ENCODE measurements at places on chromosomes 6 and 20. TPM values are rescaled to one million over a fixed set of nuclear protein-coding genes. Genes with fewer than 3 reads are reported as not detected.

DNA sequence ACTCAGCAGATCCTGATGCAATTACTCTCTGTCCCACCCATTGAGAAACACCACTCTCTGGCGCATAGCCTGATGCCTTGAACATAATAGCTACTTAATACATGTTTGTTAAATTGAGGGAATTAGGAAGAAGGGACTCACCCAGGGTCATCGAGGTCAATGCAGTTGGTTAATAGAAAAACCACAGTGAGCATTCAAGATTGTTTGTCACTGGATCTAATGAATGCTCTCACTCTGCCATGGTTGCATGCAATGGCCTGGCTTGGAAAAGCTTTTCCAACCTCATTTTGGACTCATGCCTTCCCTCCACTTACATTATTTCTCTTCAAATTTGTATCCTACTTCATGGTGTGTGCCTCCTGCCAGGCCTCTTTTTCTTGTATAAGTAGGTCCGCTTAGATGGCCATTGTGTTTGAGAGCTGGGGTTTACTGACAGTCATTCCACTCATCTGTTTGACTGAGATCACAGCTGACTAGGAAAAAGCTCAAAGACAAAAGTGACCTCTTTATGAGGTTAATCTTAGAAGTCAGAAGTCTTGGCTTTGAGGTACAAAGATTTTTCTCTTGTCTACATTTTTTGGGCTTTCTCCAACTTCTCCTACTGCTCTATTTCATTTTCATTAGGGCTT is 154.8 kb upstream of the RAB32 start:
- DNase-seq = no peak

DNA sequence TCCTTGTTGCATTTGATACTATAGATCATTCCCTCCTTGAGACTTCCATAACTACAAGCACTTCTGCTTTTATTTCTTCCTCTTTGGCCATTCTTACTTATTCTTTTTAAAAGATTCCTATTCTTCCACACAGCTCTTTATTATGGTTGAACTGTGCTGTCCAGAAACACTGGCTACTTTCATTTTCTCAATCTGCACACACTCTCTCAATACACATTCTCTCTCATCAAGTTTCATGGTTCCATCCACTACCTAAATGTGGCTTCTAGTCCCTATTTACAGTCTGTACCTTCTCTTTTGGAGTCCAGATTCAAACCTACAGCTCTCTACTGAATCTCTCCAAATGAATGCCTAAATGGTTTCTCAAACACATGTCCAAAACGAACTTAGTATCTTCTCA is 214.3 kb upstream of the RSPO3 start:
- DNase-seq = no peak

DNA sequence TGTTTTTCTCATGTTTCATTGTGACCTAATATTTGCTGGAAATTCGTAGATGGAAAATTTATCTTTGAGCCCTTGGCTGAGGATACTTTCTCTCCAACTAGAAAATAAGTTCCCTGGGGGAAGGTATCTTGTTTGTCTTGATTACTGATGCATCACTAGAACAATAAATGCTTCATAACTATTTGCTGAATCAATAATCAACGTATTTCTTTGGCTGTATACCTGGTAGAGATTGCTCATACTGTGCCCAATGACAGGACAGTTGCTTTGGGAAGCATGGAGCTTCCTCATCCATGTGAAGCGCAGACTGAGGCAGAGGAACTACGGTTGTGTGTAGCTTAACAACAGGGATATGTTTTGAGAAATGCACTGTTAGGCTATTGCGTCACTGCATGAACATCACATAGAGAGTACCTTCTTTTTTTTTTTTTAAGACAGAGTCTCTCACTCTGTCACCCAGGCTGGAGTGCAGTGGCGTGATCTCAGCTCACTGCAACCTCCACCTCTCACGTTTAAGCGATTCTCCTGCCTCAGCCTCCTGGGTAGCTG is 34.2 kb upstream of the RPN2 start:
- DNase-seq = no peak

DNA sequence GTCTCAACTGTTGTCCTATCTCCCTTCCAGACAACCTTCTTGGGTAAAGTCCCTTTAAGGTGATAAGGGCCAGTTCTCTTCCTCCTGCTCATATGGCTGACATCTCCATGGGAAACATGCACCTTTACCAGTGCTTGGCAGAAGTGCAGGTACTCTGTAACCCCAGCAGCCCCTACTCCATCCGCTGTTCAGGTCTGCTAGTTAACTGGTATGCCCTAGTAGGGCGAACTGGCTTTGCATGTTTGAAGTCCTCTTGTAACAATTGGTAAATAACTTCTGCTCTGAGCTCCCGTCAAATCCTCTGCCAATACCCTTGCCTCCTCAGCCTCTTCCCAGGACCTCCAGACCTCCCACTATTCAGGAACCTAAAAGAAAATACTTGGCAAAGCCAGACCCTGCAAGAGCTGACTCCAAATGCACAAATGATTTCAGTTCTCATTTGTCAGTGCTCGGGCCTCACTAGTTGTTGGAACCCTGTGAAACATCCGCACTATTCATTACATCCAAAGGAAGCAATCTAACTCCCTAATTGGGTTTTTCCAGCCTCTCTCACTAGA is 703.7 kb downstream of the MAFB start:
- no peak for DNase-seq

GRCh38 chr20:16459019-16459700 is 114.1 kb downstream of the KIF16B start:
- no peak for DNase-seq

DNA sequence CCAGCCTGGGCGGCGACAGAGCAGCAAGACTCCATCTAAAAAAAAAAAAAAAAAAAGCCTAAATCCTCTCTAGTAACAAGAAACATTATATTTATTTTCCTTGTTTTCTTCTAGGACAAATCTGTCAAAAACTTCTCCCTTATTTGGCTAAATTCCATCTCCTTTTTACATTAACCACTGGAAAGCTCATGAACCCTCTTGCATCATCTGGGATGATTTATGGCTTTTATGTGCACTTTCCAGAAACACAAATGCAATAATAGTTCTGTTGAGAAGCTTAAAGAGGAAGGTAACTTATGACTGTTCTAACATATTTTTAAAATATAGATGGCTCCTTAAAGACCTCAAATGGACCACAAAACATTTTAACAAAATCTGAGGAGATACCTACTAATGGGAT is 526.1 kb upstream of the SPTLC3 start:
- no peak for DNase-seq

Gene TCF21
- not detected for total RNA-seq

Gene SLC17A9
- total RNA-seq = 34.1 TPM
